SIG-M5 (cell line): ENCODE measurements at places on chromosomes 2 and 18.

DNA sequence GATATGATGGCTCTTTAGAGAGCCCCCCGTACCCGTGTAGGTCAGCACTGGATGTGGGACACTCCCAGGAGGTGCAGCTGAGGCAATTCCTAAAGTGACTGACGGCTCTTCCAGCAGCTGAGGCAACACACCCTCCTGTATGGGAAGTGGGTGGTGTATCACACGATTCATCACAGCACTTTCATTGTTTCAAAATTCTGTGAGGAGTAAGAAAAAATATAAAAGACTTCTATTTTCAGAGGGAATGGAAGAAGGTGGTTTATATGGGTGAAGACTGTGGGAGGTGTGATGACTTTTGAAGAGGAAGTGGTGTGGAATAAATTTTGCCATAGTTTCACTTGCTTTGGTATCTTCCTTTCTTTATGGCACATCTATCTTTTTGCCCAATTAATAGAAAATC lies 22.3 kb downstream of the QPCT start:
- DNase-seq: peak; percentile 31

DNA sequence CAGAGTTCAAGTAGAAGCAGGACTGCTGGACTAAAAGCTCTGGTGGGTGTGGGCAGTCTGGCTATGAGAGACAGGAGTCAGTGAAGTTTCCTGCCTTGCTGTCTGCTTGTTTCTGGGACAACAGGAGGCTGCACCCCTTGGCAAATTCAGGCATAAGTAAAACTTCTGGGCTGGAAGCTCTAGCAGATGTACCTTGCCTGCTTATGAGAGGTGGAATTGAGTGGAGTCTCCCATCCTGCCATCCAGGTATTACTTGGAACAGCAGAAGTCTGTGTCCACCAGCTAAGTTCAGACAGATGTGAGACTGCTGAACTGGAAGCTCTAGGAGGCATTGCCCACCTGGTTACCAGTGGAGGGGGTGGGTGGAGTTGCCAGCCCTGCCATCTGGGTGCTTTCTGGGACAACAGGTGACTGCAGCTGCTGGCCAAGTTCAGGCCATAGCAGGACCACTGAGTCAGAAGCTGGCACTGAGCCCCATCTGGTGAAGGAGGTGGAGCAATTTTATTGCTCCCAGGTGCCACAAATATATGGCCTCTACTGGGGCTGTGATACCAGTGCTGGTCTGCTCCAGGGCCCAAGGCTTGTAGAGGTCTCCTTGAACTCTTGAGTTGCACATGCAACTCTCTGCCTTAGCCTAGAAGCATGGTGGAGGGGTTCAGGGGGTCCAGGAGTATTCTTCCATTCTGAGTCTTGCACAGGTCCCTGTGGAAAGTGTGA lies 199.4 kb upstream of the FN1 start:
- DNase-seq: no peak

GRCh38 chr2:152336854-152337510 lies 2.0 kb downstream of the FMNL2 start:
- no peak for DNase-seq

- no peak for DNase-seq
Measured at GRCh38 chr2:224369028-224369632, 32.8 kb downstream of the FAM124B start.

DNA sequence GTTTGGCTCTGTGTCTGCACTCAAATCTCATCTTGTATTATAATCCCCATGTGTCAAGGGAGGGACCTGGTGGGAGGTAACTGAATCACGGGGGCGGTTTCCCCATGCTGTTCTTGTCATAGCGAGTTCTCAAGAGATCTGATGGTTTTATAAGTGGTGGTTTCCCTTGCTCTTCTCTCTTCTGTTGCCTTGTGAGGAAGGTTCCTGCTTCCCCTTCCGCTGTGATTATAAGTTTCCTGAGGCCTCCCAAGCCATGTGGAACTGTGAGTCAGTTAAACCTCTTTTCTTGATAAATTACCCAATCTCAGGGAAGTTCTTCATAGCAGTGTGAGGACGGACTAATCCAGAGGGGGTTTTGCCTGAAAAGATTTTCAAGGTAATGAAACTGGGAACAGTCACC lies 245.4 kb downstream of the GALR1 start:
- no peak for DNase-seq

DNA sequence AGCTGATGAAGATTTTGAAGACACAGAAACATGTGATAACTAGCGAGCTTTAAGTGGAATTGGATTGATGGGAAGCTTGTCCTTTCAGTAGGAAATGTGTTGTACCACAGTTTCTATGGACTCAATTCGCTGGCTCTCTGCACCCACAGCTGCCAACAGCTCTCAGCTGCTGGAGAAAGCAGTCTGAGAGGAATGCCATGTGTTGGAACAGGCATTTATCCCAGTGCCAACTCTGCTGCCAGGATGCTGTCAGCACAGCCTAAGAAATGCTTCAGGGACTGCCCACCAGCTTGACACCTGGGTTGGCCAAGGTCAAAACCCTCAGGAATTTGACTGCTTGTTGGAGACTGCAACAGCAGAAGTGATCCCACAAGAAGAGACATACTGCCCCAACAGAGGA lies 193.0 kb upstream of the THSD7B start:
- DNase-seq: no peak

GRCh38 chr2:164773091-164773490 lies 68.5 kb downstream of the COBLL1 start:
- DNase-seq: no peak

DNA sequence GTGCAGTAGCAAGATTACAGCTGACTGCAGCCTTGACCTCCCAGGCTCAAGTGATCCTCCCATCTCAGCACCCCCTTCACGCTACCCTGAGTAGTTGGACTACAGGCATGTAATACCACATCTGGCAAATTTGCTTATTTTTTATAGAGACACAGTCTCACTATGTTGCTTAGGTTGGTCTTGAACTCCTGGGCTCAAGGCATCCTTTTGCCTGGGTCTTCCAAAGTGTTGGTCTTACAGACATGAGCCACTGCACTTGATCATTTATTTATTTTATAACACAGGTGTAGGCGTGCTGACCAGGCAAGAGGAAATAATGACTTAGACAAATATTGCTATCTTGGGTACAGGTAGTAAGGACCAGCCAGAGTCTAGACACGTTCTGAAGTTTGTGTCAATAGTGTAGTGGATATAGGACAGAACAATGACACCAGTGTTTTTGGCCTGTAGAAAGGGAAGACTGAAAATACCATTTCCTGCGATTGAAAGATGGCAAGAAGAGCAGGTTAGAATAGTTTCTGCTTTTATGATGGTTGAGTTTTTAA lies 71.0 kb upstream of the THUMPD2 start:
- DNase-seq: no peak

DNA sequence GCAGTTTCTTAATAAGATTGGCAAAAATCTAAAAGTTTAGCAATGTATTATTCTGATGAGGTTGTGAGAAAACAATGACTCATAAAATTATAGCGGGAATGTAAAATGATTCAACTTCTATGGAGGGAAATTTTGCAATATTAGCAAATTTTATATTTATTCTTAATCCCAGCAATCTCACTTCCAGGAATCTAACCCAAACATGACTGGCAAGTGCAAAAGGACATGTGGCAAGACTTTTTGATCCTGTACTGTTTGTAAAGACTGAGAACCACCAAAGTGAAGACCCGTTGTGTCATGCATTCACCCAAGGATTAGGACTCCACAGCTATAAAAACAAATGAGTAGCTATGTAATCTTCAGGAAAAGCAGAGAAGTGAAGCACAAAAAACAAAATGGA lies 234.8 kb upstream of the KYNU start:
- DNase-seq: no peak

DNA sequence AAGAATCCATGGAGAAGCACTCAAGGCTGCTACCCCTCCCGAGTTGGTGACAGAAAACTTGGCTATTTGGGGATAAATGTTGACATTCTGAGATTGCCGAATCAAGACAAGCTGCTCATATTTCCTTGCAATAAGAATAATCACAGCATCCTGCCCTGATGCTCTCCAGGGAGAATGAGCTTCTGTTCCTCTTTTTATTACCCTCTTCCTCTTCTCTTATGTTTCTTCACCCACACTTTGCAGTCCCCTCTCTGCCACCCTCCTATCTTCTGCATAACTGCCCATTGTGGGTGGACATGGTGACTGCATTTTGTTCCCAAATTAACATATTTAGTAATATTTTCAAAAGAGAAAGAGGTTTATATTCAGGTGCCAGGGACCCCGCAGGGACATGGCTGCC lies 11.9 kb upstream of the MSGN1 start:
- peak; percentile 26 for DNase-seq

DNA sequence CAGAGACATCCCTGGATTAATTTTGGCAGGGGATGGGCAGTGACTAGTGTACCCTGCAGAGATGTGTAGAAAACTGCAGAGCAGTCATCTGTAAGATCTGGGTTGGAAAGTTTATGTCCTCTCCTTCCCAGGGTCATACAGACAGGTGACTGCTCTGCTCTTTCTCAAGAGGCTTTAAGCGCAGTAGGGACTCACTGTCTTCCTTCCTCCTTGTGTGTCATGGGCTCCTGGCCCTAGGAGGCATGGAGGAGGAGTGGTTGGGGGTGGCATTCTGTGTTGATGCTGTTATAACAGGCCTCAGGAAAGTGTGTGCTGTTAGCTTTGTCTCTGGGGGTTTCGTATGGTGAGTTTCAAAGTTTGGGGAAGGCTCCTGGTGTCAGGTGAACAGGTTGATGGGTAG lies 130.5 kb upstream of the MGAT5 start:
- DNase-seq: no peak

DNA sequence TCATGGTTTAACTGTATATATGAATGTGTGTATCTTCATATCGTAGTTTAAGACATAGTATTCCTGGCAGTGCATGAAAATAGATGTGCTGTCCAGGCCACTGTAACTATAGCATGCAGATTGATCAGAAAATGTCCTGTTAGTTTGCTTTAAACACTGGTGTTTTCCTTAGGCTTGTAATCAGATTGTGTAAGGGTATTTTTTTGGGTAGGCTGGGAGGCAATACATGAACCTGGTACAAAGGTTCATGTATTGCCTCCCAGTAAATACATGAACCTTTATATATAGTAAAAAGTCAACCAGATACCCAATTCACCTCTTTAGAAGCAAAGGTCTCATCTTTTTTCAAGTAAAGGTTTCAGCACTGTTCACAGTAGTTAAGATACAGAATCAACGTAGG lies 1.6 kb downstream of the COQ10B start:
- no peak for DNase-seq

DNA sequence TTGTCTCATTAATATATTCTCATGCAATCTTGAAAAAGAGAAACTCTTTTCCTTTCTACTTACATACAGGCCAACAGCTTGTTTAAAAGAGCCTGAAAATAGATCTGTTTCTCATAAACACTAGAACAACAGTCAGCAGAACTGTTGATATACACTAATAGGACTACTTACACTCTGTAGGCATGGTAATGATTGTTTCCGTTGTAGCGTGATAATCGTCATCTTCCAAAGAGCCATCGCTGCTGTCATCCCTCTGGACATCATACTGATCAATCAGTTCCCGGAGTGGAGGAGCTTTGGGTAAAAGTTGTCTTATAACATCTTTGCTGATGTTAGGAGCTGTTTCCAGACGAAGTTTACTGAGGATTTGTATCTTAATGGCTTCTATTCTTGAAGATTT lies 476 bp downstream of the MSTN start:
- DNase-seq: no peak

- DNase-seq: no peak
Measured at GRCh38 chr2:70118798-70119454, 31.6 kb downstream of the PCBP1 start.

GRCh38 chr2:121182520-121182919 lies 102.5 kb downstream of the TFCP2L1 start:
- DNase-seq: no peak

DNA sequence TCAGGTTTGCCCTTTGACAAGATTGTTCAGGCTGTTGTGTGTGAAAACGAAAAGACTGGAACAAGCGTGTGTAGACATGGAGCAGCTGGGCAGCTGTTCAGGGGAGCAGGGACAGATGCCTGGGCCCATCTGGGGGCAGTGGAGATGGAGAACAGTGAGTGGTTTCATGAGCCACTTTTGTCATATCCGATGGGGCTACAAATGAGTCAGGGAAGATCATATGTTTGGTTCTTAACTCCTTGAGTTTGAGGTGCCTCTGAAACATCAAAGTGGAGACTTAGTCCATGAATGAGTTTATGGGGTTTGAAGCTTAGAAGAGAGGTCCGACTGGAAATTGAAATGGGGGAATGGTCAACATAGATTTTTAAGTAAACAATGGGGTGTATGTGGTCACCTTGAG lies 9.3 kb upstream of the PLB1 start:
- DNase-seq: no peak

- DNase-seq: no peak
Measured at GRCh38 chr2:232264081-232264480, 114.5 kb upstream of the ALPP start.

GRCh38 chr2:208172125-208172524 lies 8.7 kb upstream of the CRYGA start:
- DNase-seq: peak; percentile 35

GRCh38 chr2:32905270-32905669 lies 41.5 kb upstream of the LTBP1 start:
- DNase-seq: no peak

DNA sequence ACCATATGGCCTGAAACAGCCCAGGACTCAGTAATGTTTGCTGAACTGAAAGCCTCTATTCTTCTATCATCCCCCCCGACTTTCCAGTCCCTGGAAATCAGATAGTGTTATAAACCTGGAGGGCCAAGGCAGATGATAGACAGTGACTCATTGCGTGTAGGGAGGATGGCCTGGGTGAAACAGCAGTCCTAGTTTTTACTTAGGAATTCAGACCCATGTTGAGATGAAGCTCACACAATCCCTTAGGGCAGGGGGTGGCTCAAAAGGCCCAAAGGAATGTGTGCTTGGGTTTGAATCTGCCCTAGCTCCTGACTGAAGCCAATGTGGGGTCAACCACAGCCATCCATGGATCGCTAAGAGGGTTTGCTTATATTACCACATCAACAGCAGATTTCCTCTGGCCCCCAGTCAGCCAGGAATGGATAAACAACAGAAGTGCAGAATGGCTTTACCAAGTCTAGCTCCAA lies 43.9 kb upstream of the STPG4 start:
- DNase-seq: no peak

- no peak for DNase-seq
Measured at GRCh38 chr18:10515456-10515855, 10.4 kb upstream of the NAPG start.

DNA sequence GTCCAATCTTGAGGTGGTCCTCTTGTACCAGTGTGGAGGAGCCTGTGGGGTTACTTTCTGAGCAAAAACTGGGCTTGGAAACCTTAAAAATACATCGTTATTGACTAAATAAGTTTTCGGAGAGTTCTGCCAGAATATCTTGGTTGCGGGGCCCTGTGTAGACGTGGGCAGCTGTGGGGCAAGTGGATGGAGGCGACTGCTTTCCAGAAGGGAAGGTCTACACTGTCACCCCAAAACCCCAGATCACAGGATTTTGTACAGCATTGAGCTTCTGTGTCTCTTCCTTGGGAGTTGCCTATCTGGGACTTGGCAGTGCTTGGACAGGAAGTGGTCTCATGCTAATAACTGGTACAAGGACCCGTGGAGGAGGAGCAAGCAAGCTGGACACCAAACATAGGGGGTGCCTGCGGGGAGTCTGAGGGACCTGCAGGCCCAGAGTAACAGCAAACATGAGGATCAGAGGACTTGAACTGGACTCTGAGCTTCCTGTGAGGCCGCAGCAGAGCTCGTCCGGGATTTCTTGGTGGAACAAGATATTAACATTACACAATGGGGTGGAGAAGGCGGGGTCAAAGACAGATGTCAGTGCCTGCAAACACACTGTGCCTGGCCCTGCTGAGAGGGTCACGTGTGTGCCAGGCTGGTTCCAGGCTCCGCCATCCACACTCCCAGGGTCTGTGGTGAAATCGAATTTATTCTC lies 48.0 kb upstream of the CTLA4 start:
- no peak for DNase-seq

GRCh38 chr2:217739741-217740140 lies 263.1 kb downstream of the TNS1 start:
- no peak for DNase-seq
